ENCODE measurements at places on chromosomes 3 and 15.

- peak; percentile 16 for DNase-seq
Observed at GRCh38 chr3:49013738-49014660, 4.4 kb downstream of the DALRD3 start.

DNA sequence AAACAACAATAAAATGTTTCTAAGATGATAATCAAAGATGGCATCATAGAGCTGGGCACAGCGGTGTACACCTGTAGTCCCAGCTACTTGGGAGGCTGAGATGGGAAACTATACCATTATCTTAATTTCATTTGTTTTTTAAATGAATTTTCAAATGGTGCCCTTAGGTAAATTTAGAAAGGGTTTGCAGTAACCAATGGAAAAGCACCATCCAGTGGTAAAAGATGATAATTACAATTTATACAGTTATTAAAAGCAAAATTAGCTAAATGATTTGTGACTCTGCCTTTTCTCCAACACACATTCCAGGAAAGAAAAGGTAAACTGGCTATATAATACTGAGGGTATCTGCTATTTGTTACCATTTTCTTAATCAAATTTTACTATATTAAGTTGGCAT is 14.4 kb upstream of the ANKRD28 start:
- no peak for DNase-seq

GRCh38 chr15:74497584-74497983 is 36.6 kb upstream of the UBL7 start:
- peak; percentile 85 for DNase-seq

DNA sequence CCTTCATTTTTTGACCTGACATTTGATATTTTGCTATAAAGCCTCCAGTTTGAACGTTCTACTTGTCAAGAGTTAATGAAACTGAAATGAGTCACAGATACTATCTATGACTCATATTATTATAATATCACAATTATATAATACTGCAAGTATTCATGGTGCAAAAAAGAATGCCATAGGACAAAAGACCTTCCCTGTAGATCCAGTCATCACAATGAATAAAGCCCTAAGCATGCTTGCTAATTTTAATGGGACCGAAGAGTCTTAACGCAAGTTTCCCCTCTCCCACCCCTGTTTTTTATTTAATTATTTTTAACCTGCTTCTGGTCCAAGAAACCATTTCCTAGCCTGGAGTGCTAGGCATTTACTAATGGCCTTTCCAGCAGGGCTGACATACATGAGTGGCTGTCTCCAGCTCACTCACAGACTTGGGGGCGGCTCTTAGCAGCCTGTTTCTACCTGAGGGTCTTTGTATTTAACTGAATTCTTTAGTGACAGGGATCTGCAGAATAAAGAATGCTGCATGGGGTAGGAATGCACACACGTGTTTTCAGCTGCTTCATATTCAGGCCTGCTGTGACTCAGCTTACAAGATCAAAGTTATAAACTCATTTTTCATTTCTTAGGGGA is 61.2 kb downstream of the THBS1 start:
- no peak for DNase-seq

DNA sequence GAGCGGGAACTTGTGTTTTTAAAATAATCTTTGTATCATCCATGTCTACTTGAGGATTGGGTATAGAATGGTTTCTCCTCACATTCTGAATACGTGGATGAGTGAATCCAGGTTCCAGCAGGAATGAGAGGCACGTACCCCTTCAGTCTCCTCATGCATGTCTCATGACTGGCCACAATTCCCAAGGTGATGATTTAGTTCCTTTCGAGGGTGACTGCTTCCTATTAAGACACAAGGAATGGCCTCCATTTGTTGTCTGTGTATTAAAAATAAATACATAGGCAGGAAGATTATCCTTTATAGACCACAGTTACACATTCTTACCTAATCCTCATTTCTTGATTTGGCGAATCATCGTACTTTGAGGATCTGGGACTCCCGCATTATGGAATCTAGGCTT is 217.0 kb upstream of the LRIG1 start:
- no peak for DNase-seq

DNA sequence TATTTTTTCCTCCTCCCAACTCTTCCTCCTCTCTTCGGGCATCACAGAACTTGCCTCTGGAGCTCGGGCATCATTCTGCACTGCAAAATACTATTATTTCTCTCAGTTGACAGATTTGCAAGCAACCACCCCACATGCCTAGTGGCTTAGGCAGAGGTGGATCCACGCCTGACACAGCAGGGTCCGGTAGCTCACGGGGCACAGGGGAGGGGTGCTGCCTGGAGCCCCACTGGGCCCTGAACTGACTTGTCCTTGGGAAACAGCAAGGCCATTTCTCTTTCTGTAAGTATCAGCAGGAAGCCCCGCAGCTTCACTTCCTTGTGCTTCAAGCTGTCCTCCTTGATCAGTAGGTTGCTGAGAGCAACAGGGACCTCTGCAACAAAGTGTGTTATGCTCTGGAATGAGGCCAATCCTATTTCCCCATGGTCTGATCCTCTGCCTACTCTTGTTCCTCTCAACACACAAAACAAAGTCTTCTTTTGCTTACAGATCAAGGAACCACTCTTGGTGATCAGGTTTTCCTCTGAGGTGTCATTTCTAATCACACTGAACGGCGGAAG is 69.1 kb downstream of the FAM174B start:
- DNase-seq: no peak

GRCh38 chr3:53023072-53023823 is 22.6 kb downstream of the SFMBT1 start:
- peak; percentile 2 for DNase-seq

Measured in NCI-H1417 (cell line).